ENCODE measurements at places on chromosomes 6 and 20. TPM values are rescaled to one million over a fixed set of nuclear protein-coding genes. Genes with fewer than 3 reads are reported as not detected.

Gene ARMC2
- 2.5 TPM for total RNA-seq

Gene PARD6B
- total RNA-seq: 0.20 TPM

Gene SLC2A10
- 61.1 TPM for total RNA-seq

Gene FERMT1
- 6.4 TPM for total RNA-seq

Gene HSPA1L
- 2.2 TPM for total RNA-seq
